Fibroblast of pulmonary artery (primary cell): ENCODE measurements at places on chromosomes 7 and 10.
A peak's percentile ranks its signal among the peaks of the same experiment; 100 is the strongest.

DNA sequence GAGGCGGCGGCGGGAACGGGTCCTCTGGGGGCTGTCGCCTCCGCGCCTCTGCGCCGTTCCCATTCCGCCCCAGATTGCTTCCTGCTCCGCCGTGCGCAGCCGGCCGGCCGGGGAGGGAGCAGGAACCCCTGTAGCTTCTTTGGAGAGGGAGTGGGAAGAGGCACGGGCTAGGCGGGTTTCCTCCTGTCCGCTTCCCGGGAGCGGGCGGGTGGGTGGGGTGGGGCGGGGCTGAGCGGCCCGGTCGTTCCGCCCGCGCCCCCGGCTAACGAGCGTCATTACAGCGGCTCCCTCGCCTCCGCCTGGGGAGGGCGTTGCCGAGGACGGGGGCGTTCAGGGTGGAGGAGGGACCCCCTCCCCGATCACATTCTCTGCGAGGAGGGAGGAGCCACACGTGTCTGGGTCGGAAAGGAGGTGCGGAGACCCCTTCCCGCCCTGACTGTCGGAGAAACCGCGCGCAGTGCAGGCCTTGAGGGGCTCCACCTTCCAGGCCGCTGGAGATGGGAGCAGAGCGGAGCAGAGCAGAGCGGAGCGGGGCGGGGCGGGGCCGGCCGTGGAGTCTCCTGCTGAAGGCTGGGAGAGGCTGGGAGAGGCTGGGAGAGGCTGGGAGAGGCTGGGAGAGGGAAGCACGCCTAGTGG is 39.7 kb downstream of the AGAP3 start:
- DNase-seq, result no peak

GRCh38 chr7:155487509-155488482 is 29.9 kb downstream of the EN2 start:
- DNase-seq, result no peak

DNA sequence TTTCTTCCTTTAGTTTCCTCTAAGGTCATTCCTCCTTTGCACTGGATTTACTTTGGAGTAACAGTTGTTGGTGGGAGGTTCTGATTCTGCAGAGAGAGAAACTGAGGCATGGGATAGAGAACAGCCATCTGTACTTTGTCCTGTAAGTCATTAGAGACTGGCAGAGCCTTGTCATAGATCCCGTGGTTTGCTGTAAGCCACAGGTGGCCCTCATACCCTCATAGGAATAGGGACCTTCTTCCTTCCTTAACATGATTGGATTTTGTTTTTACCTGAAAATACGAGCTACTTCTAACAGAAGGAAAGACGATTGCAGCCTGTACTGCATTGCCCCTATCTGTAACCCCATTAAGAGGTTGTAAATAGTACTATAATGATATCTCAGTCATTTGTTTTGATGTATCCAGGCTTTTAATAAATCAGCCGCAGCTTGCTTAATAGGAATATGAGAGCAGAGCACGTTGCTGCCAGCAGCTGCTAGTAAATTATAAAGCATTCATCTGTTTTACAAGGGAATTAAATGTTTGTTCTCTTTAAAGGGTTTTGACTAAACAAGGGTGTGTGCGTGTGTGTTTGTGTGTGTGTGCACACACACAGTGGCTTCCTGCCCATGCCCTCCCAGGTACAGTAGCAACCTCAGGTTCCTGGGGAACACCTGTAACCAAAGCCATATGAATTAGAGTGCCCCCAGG is 249.8 kb downstream of the AUTS2 start:
- DNase-seq, result no peak

DNA sequence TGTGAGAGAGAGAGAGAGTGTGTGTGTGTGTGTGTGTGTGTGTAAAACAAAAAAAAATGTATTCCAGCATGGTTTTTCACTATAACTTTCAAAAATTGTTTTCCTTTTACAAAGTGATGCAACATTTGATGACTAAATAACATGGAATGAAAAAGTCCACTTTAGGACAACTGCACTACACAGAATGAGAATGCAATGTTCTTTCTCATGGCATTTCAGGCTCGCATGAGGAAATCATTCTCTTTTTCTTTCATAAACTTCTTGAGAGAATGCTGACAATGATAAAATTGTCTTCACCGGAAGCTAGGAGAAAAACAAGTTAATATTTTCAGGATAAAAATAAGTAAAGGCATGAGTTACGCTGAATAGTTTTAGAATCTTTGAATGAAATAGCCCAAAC is 53.7 kb downstream of the SLC16A12 start:
- DNase-seq, result peak; percentile 98

DNA sequence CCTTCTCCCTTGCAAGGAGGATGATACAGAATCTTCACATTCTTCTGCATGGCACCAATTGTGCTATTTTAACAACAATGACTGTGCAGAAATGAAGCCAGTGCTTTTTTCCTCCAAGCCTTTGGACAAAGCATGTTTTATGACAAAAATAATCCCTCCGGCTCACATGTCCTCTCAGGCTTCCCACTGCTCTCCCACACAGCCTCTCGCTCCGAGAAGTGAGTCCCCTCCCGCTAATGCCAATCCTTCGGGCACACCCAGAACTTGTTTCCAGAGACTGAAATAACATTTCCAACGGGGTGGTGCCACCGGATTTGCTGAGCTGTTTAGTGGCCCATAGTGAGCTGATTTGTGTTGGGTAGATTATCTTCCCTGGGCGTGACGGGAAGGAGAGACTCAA is 35.8 kb downstream of the RBM17 start:
- DNase-seq, result no peak

DNA sequence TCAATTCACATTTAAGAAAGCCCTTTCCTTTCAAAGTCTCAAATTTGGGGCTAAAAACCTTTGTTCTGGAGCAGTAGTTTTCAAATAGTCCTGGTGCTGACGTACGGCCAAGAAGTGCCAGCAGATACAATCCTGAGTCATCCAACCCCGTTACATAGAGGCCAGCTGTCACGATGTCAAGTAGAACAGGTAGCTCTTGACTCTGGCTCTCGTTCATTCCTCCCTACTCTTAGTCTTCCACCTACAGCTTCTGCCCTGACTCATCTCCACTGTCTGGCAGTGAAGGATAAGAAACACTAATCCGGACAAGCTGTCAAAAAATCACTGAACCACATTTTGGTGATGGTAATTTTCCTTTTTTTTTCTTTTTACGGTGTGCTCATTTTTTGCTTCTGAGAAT is 132.4 kb upstream of the PTN start:
- DNase-seq, result peak; percentile 17

GRCh38 chr7:134768243-134768642 is 11.2 kb upstream of the CALD1 start:
- no peak for DNase-seq
